ENCODE measurements at places on chromosomes 16 and 17.

- peak; percentile 34 for DNase-seq
Observed at GRCh38 chr17:58513267-58513964, 1.0 kb downstream of the MTMR4 start.

GRCh38 chr17:2950846-2951245 lies 112.6 kb downstream of the OR1D5 start:
- no peak for DNase-seq

DNA sequence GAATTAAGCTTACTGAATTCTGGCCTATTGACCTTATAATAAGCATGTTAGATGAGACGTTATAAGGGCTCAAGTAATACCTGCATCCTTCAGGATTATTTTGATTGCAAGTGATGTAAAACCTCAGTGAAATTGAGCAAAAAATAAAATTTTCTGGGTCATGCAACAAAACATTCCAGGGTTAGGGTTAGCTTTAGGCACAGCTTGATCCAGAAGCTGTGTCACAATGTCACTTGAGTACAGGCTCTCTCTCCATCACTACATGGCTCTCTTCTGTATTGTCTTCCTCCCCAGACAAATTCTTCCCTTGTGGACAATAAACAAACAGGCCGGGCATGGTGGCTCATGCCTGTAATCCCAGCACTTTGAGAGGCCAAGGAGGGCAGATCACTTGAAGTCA lies 3.6 kb upstream of the NUP93 start:
- no peak for DNase-seq

- DNase-seq: no peak
Observed at GRCh38 chr16:1610899-1611632, 806 bp downstream of the IFT140 start.

GRCh38 chr16:48318630-48319029 lies 66.6 kb downstream of the SIAH1 start:
- peak; percentile 55 for DNase-seq

DNA sequence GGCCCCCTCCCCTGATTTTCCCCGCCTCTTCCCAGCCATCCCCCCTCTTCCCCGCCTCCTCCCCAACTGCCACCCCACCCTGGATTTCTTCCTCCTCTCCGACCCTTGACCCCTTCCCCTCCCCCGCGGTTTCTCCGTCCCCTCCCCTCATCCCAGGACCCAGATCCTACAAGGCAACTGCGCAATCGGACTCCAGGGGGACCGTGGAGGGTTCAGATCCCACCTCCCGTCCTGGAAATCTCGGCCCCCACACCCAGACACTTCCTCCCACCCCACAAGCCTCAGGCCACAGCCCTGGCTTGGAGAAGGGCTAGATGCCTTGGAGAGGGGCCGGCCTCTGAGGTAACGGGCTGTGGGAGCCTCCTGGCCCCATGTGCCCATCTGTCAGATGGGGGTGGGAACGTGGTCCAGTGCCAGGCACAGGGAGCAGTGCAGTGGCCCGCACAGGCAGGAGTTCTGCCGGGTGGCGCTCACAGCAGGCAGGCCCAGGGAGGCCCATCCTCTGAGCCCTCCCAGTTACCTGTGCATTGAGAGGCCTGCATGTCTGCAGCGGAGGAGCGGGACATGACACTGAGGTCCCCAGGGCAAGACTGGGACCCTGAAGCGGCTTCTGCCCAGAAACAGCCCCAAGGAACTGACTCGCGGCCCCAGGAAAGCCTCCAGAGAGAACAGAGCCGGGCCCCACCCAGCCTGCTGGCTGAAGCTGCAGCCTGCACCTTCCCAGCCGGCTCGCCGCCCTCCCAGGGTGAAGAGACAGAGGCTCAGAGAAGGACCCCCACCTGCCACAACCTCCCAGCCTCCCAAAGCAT lies 16.7 kb downstream of the ZNF423 start:
- no peak for DNase-seq

DNA sequence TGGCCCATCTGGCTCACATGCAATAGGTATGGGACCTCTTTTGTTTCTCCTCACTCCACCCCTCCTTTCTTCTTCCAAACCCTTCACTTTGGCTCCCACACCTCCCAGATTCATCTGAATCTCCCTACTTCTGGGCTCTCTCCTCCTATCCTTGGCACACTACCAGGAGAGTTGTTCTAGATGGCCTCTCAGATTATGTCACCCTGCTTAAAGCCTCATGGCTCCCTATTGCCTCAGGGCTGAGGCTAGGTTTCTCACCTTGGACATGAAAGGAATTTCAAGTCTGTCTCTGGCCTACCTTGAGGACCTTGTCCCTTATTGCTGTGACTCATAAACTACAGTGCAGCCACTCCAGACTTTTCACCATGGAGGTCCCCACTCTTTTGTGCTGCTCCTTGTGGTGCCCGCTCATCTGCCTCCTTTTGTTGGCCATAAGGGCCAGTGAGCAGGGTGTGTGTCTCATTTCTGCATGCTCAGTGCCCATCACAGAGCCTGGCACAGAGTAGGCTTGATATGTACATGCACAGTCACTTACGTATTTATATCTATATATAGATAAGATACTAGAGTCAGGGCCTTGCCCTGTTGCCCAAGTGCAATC lies 1.0 kb upstream of the MFAP4 start:
- no peak for DNase-seq

- DNase-seq: no peak
Observed at GRCh38 chr16:79347277-79347676, 253.3 kb downstream of the MAF start.

DNA sequence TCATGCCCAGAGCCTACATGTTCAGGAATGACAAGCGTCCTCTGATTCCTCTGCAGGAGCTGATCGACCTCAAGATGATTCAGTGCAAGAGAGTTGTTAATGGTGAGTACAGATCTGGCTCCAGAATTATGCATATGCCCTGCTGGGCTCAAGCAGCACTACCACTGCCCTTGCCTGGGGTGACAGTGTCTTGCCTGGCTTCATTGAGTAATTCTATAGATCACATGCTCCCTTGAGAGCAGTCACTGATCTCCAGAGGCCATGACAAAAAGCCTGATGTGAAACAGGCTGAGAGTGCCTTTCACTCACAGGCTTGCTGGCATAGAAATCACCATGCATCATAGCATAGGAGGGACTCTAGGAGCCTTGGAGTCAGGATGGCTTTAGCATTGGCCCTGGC lies 26.4 kb downstream of the DUS2 start:
- DNase-seq: no peak

DNA sequence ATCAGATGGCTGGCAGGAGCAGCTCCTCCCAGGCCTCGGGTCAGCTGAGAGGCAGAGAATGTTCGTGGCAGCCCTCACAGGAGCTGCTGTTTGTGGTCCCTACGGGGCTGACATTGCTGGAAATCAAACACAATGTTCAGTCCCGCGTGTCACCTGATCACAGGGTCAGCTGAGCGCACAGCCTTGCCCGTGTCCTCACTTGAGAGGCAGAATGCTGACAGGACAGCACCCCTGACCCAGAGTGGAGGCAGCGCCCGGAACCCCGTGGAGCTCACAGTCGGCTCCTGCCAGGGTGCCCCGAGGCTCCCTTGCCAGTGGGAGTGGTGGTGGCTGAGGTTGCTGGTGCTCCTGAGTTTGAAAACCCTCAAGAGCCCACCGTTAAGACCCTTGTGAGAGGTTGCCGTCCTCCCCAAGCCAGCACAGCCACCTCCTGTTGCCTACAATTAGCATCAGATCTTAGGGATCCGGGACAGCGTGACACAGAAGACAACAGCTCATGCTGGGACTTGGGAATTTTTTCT lies 3.6 kb upstream of the CHMP6 start:
- no peak for DNase-seq

- no peak for DNase-seq
Observed at GRCh38 chr16:56870276-56870888, 5.4 kb downstream of the SLC12A3 start.

DNA sequence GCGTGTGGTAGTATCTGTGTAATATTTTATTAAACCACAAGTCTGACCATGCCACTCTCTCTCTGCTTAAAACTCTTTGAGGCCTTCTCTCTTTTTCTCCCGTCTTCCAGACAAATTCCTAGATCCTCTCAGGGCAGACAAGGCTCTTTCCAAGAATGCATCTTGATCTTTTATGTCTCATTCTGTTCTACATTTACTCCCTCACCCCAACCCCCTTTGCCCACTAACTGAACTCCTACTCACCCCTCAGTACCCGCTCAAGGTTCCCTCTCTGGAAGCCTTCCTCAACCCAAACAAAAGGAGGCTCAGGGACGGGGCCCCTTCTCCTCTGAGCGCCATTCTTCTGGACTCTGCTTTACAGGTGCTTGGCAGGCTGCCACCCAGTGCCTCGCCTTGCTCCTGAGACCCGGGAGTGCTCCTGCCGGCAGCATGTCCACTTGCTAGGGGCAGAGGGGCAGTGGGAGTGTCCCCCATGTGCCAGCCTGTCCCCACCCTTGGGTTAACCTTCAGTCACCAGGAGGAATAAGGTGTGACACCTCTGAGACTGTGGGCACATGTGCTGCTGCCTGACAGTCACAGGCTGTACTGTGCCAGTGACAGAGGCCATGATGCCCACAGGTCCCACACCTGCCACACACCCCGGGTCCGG lies 9.2 kb downstream of the SLC13A2 start:
- no peak for DNase-seq

DNA sequence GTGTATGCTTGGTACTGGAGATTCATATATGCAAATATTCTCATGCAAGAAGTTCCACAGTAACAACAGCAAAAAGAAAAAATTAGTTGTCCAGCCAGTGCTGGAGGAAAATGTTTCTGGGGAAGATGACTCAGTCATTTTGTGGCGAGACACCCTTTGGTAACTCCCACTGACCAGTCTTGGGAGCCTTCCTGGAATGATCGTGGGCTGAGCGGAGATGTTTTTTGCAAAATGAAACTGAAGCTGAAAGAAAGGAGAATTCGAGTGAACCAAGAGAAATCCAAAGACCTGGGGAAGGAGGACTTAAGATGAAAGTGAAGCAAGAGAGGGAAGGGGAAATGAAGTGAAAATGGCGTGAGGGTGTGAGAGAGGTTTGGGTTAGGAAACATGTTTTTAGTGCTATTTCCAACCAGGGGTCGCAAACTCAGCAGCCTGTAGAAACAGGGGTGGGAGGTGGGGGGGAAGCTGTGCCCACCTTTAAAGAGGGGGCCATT lies 5.2 kb downstream of the ITPRIPL2 start:
- peak; percentile 94 for DNase-seq

DNA sequence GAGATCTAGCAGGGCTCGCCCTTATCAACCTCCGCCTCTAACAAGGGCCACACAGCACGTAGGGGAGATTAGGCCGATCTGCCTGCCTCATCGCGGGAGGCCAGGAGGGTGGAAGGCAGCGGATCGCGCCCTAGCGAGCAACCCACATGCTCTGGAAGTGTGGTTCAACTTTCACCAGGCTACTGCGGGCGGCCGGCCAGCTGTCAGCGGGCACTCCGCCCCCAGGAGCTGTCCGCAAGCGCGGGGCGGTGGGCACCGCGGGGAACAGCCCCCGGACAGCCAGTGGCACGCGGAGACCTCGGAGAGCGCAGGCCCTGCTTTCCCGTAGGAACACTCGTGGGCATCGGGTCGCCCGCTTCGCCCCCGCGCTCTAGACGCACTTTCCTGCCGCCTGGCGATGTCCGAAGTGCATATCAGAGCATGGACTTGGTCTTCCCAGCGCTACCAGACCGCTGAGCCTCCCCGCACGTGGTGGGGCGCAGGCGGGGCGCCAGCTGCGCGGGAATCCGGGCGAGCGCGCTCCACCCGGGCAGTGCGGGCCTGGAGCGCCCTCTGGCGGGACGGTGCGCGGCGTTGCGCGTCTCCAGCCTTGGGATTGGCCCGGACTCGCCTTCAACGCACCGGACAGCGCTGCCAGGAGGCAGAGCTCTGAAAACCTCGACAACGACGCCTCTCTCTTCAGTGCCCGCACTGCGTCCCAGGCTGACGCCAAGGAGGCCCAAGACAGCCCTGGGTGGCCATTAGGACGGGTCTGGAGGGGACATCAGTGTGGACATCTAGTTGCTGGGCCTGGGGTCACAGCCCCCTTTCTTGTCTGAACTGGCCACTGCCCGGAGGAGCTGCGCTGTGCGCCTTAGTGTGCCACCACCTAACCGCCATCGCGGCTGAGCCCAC lies 3.6 kb upstream of the ZNHIT3 start:
- DNase-seq: peak; percentile 90

GRCh38 chr16:67661101-67661761 lies 471 bp downstream of the PARD6A start:
- DNase-seq: peak; percentile 80

DNA sequence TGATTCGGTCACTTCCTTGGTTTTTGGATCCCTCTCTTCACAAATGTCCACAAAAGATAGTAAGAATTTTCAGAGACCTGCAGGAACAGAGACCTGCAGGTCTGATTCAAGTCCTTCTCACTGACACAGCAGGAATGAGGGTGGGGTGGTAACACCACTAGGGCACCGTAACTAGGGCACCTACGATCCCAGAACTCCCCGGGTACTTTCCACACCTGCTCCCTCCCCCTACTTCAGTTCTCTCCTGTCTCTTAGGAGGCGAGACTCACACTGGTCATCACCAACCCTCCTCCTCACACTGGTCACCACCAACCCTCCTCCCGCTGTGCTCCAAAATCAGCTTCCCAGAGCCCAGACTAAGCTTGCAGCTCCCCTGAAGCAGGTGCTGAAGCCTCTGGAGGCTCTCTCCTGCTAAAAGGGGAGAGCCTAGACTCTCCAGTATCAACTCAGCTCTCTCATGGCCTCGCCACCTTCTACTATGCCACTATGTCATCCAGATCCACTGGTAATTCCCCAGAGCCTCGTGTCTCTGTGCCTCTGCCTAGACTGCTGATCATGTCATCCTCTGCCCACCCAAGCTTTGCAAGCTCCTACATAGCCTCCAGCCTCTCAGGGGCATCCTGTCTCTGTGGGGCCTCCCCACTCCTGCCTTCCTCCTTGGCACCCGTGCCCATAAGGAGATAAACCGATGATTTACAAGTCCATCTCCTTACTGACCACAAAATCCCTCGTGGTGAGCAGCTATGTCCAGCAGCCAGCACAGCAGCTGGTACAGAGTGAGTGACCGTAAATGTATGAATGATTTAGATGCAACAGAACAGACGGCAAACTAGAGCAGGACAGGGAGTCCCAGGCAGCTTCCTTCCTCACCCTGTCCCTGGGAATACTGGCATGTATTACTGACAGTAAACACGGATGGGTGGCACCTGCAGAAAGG lies 63.4 kb upstream of the GSG1L start:
- DNase-seq: no peak

DNA sequence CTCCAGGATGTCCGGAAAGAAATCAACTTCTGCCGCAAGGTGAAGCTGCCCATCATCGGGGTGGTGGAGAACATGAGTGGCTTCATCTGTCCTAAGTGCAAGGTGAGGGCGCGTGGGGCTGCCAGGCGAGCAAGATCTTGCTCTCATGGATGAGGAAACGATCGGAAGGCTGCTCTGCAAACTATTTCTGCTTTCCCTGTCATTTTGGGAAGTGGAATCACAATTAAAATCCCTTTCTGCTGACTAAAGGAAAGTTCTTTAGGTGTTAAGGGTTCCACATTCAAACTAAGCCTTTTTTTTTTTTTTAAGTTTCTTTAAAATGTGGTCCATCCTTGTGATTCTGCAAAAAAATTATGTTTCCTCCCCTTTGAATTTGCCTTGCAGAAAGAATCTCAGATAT lies 17.7 kb downstream of the NUBP1 start:
- DNase-seq: no peak
